ENCODE measurements at places on chromosomes 3 and 15.

DNA sequence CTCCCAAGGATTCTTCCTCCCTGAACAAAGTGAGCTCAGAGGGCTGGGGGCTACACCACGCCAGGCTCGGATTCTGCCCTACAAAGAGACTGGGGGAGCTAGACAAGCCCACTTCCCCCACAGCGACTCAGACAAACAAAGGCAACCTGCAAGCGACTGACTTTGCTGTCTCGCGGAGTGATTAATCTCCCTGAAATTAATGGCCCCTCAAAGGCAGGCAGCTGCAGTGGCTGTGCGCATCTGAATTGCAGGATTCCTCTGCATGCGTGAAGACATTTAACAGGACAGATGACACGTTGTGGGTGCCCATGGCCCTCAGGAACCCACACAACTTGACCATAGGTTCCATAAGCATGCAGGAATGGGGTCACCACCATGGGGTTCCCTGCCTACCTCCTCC is 18.4 kb downstream of the CTXND1 start:
- DNase-seq, result peak; percentile 4

DNA sequence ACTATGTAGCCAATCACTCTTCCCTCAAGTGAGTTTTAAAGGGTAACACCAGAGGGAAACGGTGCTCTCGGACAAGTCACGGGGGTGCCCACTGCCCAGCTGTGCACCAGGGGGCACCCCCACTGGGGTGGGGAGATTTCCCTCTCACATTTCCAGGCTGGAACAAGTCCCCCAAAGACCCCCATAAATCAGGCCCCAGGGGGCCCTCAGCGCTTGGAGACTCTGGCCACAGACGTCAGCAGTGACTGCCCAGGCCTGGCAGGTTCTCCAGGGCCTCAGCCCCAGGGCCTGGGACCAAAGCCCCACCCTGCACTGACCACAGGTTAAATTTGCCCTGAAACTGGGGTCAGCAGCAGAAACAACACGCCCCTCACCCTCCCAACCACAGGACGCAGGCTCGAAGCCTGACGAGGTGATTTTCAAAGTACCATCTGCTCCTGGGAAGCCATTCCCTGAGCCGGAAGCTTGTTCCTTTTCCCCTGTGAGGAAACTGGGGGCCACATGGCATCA is 17.0 kb downstream of the XXYLT1 start:
- no peak for DNase-seq

DNA sequence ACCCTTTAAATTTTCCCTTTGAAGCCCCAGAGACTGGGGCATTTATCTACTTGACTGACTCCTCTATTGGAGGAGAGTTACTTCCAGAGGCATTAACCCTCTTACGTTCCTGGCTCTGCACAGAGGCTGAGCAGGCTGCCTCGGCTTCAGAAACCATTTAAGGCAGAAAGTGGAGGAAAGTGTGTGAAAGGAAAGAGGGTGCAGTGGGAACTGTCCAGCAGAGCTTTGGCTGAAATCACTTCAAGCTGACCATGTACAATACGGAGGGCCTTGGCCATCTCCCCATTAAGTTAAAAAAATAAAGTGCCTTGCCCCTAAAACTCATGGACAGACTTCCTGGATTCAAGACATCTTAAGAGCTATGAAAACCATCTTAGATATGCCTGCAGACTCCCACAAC is 238.7 kb downstream of the SV2B start:
- DNase-seq, result no peak

GRCh38 chr3:37762698-37763097 is 99.0 kb upstream of the CTDSPL start:
- DNase-seq, result no peak

DNA sequence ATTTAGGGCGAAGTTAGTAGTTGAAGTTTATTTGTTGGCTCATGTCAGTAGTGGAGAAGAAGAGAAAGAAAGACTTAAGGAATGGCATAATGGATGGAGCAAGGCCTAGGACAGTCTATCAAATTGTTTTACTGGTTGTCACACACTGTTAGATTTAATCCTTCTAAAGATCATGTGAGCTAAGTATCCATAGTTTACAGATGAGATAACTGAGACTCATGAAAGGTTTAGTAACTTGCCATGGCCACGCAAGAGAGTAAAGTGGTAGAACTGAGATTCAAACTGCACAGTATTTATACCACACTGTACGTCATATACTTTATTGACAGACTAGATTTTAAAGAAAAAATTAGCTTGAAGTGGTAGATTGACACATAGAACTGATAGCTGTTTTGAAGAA is 11.4 kb downstream of the SPRED1 start:
- no peak for DNase-seq

GRCh38 chr3:98734306-98734705 is 28.8 kb upstream of the ST3GAL6 start:
- DNase-seq, result no peak

- no peak for DNase-seq
Observed at GRCh38 chr3:187593451-187593850, 76.7 kb downstream of the SST start.

GRCh38 chr3:53377794-53378193 is 30.5 kb upstream of the DCP1A start:
- DNase-seq, result no peak

- no peak for DNase-seq
Observed at GRCh38 chr15:25242166-25242879, 196.5 kb downstream of the UBE3A start.

GRCh38 chr15:73818308-73818985 is 54.9 kb upstream of the TBC1D21 start:
- no peak for DNase-seq

DNA sequence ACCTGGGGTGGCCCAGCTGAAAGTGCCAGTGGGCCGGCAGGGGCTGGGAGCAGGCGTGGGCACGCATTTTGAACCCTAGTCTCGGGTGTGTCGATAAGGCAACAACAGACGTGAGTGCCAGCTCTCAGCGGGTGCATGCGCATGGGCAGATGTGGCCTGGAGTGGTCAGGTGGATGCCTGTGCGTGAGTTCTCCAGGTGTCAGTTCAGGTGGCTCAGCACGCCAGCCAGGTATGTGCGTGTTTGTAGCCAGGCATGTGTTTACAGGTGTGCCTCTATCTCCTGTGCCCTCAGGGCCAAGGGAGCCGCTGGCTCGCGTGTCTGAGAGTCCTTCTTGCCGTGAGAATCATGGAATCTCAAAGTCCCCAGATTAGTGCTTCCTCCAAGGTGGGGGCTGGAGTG is 14.8 kb downstream of the CYP1A2 start:
- peak; percentile 45 for DNase-seq

- no peak for DNase-seq
Observed at GRCh38 chr3:29451920-29452319, 171.0 kb downstream of the RBMS3 start.

DNA sequence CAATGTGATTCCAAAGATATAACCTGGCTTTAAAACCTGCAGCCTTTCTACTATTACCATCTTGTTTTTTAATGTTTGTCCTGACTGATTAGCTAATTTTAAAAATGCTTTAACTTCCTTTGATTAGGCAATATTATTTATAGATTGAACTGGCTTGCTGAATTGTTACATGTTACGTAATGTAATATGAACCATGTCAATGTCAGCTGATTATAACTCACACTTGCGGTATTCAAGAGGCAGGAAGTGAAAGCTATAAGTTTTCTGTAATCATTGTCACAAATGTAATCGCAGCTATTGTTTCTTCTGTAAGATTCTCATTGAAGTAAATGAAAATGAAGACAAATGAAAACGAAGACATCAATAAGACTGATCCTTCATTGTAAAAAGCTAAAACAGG is 146.8 kb downstream of the ROBO2 start:
- no peak for DNase-seq

DNA sequence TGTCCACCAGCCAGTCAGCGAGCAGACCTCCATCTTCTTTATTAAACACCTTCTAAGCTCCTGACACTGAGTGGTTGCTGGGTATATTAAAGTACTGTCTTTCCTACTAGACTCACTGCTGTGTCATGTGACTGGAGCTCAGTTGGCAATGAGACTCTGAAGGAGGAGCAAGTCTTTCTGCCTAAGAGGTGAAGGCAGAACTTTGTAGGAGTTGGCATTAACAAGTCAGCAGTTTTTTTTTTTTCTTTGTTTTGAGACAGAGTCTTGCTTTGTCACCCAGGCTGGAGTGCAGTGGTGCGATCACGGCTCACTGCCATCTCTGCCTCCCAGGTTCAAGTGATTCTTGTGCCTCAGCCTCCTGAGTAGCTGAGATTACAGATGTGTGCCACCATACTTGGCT is 62.2 kb downstream of the ABHD5 start:
- DNase-seq, result no peak

GRCh38 chr15:99618941-99619411 is 53.2 kb downstream of the MEF2A start:
- no peak for DNase-seq

- no peak for DNase-seq
Observed at GRCh38 chr15:43808435-43808950, 8.1 kb downstream of the HYPK start.

DNA sequence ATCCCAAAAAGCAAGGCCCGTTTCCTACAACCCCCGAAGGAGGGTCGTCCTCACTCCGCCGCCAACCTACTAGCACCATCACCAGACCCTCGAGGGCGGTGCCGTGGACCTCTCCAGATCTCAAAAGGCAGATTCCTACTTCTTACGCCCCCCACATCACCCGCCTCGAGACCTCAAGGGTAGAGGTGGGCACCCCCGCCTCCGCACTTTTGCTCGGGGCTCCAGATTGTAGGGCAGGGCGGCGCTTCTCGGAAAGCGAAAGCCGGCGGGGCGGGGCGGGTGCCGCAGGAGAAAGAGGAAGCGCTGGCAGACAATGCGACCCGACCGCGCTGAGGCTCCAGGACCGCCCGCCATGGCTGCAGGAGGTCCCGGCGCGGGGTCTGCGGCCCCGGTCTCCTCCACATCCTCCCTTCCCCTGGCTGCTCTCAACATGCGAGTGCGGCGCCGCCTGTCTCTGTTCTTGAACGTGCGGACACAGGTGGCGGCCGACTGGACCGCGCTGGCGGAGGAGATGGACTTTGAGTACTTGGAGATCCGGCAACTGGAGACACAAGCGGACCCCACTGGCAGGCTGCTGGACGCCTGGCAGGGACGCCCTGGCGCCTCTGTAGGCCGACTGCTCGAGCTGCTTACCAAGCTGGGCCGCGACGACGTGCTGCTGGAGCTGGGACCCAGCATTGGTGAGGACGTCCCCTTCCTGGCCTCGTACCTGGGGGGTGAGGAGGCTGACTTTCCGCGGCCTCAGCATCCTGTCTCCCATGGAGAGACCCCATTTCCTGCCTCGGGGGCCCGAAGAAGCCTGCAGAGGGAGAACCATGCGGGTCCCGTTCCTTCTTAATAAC is at the start of gene MYD88:
MYD88 (plus strand) TSS at position 313 of the 842 bp plus-strand sequence; CDS start at position 353, 40 bp downstream.
- DNase-seq, result peak; percentile 69

- DNase-seq, result no peak
Observed at GRCh38 chr15:68812597-68813431, 7.9 kb downstream of the ANP32A start.

DNA sequence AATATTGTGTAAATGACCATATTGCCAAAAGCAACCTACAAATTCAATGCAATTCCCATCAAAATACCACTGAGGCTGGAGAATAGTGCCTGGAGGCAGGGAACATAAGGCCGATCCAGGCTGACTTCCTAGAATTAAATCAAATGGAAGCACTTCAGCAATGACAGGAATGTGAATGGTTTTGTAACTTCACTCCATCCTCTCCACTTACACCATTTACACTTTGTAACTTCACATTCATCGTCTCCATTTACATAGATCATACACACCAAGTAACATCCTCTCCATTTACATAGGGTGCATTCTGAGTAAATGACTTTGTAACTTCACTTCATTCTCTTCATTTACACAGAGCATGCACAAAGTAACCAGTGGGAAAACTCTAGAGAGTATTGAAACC is 11.6 kb downstream of the STRIT1 start:
- DNase-seq, result no peak

- no peak for DNase-seq
Observed at GRCh38 chr3:32157600-32158264, 51.3 kb downstream of the GPD1L start.

- DNase-seq, result no peak
Observed at GRCh38 chr3:108936924-108937689, 16.6 kb downstream of the GUCA1C start.

GRCh38 chr15:76451540-76451939 is 115.0 kb downstream of the ISL2 start:
- no peak for DNase-seq

DNA sequence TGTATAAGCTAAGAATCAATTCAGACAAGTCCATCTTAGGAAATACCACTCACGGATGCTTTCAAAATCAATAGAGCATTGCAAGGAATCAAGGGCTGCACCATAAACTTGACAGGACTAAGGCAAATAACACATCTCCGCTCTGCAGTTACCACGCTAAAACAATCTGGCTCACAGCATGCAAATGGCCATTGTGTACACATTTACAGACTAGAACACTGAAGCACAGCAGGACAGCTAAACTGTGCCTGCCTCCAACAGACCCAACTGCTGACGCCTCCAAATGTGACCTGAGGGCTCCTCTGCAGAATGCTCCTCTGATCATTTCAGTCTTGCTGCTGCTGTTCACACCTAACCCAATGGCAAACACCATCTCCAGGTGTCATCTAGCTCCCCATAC is 104.3 kb downstream of the MEX3B start:
- DNase-seq, result peak; percentile 91

DNA sequence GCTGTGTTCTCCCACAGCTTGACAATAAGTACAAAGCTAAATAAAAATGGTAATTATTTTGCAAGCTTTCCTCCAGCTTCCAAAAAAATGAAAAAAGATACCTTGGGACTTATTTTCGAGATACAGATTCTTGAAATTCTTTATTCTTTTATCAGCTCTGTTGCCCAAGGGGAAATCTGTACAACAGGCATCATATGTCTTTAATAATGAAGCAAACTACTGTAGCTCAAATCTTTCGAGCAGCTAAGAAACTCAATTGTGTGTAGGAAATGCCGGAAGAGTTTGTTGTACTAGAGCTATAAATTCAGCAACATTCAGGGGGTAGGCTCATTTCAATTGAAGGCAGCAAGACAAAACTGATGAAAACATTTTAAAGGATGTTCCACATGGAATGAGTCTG is 297.7 kb downstream of the GBE1 start:
- no peak for DNase-seq

DNA sequence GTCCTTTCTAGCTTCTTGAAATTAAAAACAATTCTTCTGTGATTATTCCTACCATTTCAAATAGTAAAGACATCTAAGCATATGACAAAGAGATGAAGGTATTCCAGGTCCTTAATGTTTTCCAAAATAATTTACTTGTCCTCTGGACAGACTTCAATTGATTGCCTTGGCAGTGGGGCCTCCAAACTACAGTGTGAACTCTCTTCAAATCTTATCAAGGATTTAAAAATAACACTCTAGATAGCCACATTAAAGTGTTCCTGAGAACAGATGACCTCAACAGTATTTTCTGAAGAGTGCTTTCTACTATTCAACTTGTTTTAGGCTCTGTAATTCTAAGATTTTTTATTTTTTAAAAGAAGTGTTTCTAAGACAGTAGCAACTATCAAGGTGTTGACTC is 7.9 kb upstream of the MLF1 start:
- DNase-seq, result no peak

Data from NCI-H146 (cell line).